Hematopoietic multipotent progenitor cell treated with erythropoietin and hydrocortisone succinate and interleukin-3 and kit ligand, for 15 days (in vitro differentiated cells): ENCODE measurements at places on chromosomes 6 and 20.

DNA sequence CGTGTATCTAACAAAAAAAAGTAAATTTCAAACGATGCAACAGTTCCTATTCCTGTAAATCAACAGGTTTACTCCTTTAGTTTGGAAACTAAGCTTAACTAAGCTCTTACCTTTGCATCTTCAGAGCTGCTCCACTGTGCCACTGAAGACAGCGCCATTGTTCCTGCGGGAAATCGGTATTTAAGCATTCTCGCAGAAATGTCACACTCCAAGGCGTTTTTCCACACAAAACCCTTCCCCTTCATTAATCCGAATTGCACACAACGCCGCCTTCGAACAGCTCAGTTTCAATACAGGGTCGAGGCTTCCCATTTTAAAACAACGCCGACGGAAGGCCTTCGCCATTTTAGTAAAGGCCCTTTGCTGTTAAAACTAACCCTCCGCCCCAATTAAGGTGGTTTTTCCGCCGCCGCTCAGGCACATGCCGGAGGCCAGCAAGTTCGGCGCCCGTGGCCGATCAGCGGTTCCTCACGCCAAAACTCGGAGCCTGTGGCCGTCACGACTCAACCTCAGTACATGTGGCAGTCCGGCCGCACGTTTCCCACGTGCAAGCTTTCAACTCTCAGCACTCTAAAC, 35.4 kb upstream of the SYNCRIP start:
- DNase-seq: no peak

DNA sequence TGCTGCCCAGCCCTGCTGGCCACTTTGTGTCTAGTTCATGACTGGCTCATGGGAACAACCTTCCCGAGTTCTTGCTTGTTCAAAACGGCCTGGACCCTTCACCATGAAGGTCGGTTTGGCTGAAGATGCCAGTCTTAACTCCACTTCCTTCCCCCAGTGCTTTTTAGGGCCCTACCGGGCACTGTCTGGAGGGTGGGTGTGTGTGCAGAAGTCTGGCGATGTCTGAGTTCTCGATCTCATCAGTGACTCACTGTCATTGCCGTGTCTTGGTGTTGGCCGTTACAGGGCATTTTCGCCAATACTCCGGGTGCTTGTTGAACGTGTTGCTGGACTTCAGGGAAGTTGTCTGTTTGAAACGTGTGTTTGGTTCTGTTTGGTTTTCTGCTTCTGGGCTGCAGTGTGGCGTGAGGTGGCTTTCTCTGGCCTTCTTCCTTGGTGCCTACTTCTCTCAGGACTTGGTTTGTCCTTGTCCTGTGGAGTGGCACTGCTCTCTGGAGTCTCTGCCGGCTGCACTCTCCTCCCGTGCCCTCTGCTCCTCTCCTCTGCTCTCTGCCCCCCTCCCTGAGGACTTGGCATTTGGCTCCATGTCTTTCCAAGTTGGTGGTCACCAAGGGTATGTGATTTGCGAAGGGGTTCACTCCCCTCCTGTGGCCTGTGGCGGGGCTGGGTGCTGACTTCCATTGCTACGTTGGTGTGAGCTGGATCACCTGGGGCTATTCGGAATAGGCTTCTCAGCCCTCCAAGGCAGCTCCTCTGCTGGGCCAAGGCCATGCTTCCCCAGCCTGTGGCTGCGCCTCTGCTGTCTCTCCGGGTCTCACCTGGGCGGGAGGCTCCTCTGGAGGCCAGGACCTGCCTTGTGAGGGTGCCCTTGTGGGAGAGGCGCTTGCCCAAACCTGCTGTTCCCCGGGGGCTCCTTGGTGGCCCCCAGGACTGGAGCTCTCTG, 38.2 kb downstream of the PYGB start:
- no peak for DNase-seq

DNA sequence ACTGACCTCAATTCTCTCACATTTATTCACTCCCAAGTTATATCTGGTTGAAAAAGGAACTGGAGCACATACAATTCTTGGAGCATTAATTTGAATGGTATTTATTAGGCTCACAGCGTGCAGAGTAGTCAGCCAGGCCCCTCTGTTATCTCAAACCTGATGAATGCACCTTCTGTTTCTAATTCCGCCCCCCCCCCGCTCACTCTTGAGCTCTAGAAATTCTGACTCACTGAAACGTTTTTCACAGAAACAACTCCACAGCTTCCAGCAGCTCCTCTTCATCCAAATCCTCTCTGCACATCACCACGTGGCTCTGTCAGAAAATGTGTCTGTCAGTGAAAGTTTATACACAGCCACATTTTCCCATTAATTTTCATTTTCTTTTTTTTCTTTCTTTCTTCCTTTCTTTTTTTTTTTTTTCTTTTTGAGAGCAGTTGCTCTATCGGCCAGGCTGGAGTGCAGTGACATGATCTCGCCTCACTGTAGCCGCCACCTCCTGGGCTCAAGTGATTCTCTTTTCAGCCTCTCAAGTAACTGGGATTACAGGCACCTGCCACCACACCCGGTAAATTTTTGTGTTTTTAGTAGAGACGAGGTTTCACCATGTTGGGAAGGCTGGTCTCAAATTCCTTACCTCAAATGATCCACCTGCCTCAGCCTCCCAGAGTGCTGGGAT, 109.4 kb downstream of the TBXT start:
- no peak for DNase-seq

- DNase-seq: no peak
Measured at GRCh38 chr20:51322164-51322707, 220.3 kb downstream of the NFATC2 start.

DNA sequence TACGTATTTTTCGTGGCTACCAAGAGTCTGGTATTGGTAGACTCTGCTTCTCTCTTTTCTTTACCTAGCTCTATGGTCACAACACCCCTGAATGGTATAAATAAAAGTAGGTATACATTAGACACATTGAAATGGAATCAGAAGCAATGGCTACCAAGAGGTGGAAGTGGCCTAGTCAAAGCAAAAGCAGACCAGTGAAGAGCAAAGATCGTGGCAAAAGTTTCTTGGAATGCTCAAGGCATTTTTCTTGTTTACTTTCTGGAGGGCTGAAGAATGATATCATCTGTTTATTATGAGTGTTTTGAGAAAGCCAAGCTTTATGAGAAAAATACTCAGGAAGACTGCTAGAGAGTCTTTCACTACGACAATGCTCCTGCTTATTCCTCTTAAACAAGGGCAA, 28.6 kb upstream of the MOCS1 start:
- DNase-seq: no peak

- no peak for DNase-seq
Measured at GRCh38 chr20:23296841-23297701, 53.5 kb upstream of the NXT1 start.

GRCh38 chr20:55456316-55456940, 548.9 kb downstream of the CBLN4 start:
- no peak for DNase-seq

DNA sequence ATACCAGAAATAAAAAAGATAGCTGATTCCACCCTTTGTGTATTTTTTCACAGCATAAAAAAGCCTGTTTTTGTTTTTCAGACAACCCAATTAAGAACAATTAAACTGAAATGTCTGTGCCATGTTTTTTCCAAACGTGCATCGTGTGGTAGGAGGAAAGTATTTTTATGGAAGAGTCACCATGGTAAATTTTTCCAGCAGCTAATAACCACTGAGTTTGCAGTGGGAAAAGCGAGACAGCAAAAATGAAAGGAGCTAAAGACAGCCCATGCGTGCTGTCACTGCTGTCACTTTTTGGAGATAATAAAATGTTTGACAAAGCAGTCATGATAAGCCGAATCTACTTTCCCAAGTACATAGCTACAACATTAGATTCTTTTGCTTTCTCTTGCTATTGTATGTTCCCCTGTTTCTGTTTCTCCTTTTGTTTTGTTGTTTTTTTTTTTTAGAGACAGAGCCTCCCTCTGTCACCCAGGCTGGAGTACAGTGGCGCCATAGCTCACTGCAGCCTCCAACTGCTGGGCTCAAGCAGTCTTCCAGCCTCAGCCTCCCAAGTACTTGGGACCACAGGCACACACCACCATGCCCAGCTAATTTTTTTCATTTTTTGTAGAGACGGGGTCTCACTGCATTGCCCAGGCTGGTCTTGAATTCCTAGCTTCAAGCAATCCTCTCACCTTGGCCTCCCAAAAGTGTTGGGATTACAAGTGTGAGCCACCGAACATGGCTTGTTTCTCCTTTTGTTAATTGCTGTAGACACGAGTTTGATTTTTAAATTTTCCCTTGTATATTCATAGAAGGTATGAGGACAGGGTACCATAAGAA, 261.3 kb downstream of the TMEM242 start:
- DNase-seq: no peak

GRCh38 chr20:44776980-44777379, 31.3 kb downstream of the KCNK15 start:
- DNase-seq: no peak

DNA sequence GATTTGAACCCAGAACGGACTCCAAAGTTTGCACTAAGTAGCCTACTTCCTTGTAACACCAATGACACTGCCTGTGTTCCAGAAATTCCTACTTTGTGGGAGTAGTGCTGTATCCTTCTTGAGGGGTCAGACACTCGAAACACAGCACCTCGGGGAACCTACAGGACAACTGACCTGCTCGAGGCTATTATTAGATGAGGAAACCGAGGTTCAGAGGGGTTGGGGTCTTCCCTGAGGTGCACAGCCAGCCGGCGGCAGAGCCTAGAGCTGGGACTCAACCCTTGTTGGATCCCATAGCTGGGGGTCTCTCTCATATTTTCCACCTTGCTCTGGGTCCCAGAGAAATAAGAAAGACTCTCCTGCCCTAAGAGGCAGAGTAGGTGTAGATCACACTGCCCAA, 89.8 kb upstream of the PTPN1 start:
- DNase-seq: no peak

GRCh38 chr20:50172347-50173013, 18.1 kb upstream of the CEBPB start:
- no peak for DNase-seq

- DNase-seq: no peak
Measured at GRCh38 chr6:29227235-29227634, 56.5 kb downstream of the OR2J2 start.

DNA sequence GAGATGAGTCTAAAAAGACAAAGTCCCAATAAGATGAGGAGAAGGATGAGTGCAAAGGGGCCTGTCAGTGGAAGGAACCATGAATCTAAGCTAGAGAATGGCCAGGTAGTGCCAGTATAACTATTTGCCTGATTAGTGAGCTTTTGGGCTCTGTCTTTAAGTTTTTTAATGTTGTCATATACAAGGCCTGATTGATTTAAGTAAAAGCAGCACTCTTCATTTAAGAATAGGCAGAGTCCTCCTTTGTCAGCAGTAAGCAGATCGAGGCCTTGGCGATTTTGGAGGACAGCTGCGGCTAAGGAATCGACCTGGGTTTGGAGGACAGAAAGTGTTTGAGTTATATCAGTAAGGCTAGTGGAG, 753.4 kb upstream of the ADGRB3 start:
- DNase-seq: no peak

- DNase-seq: no peak
Measured at GRCh38 chr6:132314432-132314831, 86.8 kb downstream of the MOXD1 start.

GRCh38 chr6:81772741-81773140, 20.3 kb upstream of the TENT5A start:
- DNase-seq: no peak

DNA sequence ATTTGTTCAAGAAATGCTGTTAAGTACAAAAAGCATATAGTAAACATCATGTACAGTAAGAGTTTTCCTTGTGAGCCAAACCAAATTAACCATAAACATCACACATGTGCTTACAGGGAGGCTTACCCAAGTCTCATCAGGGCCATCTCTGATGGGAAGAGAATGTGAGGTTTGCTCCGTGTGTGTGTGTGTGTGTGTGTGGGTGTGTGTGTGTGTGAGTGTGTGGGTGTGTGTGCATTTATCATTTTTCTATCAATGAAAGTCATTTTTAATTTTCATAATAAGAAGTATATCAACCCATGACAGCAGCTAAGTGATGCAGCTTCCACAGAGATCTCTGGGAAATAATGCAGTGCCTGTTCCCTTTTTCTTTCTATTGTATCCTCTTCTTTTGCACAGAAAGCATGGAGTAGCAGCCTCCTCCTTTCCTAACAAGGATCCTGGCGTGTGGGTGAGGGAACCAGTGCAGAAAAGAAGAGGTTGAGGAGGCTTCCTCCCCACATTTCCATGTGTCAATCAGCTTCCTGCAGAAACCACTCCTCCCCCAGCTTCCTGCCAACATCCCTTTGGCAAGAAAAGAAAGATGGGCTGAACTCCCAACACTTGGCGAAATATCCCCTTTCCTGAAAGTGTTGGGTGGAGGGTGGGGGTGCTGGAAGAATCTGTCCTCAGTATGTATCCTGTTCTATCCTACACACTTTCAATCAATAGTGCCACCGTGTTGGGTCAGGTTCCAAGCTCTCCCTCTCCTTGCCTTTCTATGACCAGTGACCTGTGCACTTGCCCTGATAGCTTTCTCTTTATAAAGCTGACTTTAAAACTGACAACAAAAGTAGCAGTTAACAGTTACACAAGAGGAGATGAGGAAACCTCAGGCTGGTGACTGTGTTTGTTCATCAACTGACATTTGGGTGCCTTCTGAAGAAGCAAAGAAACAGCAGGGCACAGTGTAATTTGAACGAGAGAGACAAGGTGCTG, 251.8 kb upstream of the CITED2 start:
- DNase-seq: no peak

- no peak for DNase-seq
Measured at GRCh38 chr6:117137711-117138110, 127.6 kb upstream of the VGLL2 start.

DNA sequence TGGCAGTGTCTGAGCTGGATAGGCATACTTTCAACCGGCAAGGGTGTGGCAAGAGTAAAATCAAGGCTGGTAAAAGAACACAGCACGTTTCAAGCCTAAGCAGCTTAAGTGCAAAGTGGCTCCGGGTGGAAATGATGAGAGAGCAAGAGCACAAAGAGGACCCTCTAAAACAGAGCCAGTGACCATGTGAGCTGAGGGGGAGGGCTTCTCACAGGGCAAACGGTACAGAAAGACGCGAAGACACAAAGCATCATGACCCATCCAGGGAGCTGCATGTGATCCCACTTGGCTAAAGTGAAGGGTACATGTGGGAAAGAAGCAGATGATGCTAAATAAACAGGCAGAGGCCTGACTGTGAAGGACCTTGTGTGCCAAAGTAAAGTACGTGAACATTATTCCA, 25.7 kb downstream of the FKBP5 start:
- no peak for DNase-seq

DNA sequence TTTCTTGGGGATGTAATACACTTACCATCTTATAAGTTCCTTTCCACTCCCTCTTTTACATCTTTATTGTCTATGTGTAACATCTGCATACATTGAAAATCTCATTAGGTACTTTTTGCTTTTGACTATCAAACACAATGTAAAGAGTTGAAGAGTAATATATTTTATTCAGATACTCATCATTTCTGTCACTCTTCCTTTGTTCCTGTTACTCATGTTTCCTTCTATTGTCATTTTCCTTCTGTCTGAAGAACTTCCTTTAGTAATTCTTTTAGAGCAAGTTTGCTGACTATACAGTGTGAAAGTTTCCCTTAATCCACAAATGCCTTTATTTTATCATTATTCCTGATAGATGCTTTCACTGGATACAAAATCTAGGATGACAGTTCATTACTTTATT, 339.8 kb downstream of the SOX4 start:
- DNase-seq: no peak

- DNase-seq: no peak
Measured at GRCh38 chr6:132132422-132132821, 181.2 kb upstream of the CCN2 start.
